ENCODE measurements at places on chromosomes 16 and 17.

DNA sequence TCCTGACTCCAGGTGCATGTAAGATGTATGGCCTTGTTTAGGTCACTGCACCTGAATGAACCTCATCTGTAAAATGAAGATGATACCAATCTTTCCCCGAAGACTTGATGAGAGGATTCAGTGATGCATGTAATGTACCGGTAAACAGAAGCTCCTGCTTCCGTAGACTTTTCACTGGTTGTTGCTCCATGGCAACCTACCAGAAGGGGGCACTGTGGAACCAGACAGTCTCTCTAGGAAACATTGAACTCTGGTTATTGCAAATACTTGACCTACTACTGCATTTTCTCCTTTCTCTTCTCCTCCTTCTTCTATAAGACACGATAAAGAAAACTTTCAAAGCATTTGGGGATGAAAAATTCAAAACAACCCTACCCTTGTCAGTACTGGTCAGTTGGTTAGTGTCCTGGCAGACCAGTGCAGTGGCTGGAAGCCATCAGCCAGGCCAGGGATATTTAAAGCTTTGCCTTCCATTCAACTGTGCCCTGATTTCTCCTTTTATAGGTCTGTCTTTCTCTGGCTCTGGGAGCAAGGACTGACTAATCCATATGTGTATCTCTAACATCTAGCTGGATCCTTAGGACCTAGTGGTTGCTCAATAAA is 667.4 kb upstream of the SALL1 start:
- no peak for DNase-seq

GRCh38 chr17:49325980-49326379 is 36.1 kb downstream of the ZNF652 start:
- no peak for DNase-seq

- DNase-seq, result no peak
Observed at GRCh38 chr17:68344701-68345136, 53.4 kb downstream of the ARSG start.

- DNase-seq, result peak; percentile 41
Observed at GRCh38 chr16:27429981-27430441, 28.0 kb downstream of the IL21R start.

GRCh38 chr17:51427856-51428255 is 167.5 kb downstream of the UTP18 start:
- no peak for DNase-seq

DNA sequence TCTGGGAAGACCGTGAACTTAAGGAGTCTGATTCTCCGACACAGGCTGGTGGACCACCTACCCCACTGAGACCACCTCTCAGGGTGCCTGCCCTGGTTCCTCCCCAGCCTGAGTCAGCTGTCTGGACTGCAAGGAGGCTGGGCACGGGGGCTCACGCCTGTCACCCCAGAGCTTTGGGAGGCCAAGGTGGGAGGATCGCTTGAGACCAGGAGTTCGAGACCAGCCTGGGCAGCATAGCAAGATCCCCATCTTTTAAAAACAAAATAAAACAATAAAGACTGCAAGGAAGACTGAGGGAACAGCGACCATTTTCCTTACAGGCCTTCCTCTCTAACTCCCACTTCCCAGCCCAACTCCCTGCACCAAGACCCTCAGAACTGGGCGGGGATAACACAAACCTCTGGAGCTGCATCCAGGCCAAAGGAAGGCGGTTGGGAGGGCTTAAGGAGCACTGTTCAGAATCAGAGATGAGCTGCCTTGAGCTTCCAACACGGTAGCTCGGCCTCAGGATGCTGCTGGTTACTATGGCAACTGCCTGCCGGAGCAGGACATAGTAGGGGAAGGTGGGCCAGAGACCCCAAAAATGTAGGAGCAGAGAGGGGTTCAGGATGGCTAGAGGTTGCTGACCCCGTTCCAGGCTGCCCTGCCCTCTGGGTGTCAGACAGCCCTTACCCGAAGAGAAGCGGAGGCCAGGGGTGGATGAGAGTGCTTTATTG is 4.4 kb downstream of the APOBR start:
- no peak for DNase-seq

GRCh38 chr17:39183720-39184119 is 13.7 kb downstream of the CACNB1 start:
- no peak for DNase-seq

- DNase-seq, result no peak
Observed at GRCh38 chr17:7043182-7043496, 753 bp downstream of the SLC16A11 start.

Measured in sigmoid colon (tissue), 7 donors.